Central memory CD8-positive, alpha-beta T cell (primary cell): ENCODE measurements at places on chromosomes 12 and 14.

DNA sequence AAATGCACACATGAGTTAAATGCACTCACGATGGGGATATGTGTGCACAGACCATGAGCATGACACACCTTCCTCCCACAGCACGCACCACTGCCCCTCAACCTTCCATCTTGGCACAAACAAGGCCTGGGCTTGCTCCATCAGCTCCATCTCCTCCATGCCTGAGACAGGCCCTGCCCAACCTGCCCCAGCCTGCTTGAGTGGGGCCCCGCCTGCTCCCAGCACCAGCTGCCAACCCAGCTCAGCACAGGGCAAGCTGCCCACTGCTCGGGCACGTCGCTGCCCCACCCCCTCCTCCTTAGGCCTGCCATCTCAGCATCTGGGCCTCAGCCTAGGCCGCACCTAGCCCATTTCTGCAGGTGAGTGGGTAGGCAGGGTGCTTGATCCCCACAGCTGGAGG lies 27.6 kb upstream of the KRT78 start:
- DNase-seq = no peak

DNA sequence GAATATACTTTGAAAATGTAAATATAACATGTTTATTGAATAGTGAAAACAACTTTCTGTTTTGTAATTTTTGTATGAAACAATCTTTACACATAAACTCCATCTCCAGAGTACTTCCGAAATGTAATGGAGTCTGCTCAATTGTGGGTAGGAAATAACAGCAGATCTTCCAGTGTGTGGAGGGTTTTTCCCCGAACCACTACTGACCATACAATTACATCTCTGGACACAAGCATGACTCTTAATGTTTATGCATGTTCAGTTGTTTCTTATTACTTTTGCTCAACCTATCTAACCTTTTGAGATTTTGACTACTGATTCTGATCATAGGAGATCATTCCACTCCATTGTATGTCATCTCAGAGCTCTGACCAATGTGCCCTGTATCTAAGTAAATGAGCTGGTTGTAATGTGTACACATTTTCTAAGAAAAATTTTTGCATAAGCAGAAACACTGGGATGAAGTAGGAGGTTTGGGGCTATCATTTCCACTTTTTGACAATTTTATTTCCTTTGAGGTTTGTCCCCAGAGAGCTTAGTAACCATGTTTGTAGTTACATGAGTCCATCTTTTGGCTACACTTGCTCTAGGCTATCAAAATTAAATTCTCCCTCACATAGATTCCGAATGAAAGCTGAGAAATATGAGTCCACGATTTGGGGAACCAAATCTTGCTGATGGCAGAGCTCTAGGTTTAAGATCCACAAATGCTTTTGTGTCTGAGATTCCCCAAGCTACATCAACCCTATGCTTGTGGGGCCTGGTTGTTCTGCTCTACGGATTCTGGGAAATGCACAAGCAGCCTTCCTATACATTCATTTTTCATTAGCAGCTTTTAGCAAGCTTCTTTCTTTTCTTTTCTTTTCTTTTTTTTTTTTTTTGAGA lies 21.4 kb upstream of the CLEC4D start:
- no peak for DNase-seq

GRCh38 chr12:106794369-106794768 lies 19.9 kb downstream of the RIC8B start:
- DNase-seq = no peak

DNA sequence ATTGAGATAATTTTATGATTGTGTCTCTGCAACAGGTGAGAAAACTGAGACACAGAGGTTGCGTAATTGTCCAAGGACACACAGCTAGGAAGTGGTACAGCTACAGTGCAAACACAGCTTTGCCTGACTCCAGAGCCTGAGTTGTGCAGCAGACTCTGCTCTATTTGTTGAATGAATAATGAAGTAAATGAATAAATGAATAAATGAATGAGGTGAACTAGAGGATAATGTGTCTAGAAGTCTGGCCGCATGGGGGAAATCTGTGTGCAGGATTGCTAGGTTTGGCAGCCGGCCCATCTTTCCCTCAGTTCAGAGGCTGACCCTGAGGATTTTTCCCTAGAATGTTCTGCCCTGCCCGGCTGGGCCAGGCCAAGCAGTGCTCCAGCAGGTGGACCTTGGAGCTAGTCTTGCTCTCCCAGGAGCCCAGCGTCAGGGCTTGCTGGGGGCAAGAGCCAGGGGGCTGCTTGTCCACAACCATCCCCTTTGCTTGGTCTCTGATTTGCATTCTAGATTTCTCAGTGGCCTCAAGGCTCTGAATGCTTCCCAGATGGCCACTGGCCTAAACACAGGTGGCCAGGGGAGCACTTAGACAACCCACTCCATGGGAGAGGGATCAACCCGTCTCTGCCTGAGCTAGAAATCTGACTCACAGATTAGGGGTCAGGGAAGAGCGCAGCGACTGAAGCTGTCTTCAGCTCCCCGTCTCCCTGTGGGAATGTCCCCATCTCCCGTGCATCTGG lies 225.2 kb downstream of the C12orf75 start:
- no peak for DNase-seq
